CD4-positive, alpha-beta memory T cell (primary cell): ENCODE measurements at places on chromosomes 7 and 10. TPM values are rescaled to one million over a fixed set of nuclear protein-coding genes. Genes with fewer than 3 reads are reported as not detected.

GRCh38 chr10:76970711-76971519 lies 666.7 kb downstream of the KCNMA1 start:
- no peak for DNase-seq

DNA sequence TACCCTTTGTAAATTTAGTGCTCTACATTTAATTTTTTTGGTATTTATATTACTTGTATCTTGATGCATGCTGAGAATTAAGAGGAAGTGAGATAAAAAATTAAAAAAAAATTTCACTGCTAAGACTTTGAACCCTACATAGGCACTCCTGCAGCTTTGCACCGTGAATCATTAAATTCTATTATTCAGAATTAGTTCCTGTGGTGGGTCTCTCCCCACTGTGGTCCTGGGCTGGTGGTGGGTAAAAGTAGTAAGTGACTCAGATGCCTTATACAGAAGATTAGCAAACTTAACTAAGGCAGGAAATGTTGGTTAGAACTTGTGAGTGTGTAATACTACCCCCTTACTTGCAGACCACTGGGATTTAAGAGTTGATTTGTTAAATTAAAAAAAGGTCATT lies 72.6 kb downstream of the AP3M1 start:
- no peak for DNase-seq

DNA sequence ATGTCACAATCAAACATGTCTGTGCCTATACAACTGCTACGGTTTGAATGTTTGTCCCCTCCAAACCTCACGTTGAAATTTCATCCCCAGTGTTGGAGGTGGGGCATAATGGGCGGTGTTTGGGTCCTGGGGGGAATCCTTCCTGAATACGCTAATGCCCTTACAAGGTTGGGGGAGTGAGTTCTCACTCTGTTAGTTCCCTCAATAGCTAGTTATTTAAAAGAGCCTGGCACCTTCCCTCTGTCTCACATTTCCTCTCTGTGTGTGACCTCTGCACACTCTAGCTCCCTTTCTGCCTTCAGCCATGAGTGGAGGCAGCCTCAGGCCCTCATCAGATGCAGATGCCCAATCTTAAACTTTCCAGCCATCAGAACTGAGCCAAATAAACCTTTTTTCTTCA lies 129.5 kb downstream of the GRM8 start:
- no peak for DNase-seq

GRCh38 chr7:33798686-33799325 lies 106.5 kb upstream of the BMPER start:
- no peak for DNase-seq

NKX2-3 gene
- polyA plus RNA-seq, result 0.09 TPM
